ENCODE measurements at places on chromosomes 7 and 10.

DNA sequence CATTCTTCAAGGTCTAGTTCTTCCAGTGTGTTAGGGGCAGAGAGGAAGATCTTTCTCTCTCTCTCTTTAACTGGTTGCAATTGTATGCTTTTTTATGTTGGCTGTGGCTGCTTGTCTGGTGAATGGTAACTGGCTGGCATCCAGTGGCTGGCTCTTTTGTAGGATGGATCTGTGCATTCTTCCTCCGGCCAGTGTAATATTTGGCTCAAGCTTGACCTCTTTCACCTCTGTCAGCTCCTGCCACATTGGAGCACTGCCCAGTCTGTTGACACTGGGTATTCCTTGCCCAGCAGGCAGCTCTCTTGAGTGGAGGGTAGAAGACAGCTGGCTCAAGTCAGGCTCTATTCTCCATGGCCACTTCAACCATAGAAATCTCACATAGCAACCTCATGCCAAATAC, 528.3 kb downstream of the PHTF2 start:
- DNase-seq = no peak

GRCh38 chr10:78746155-78746763, 322.5 kb upstream of the ZMIZ1 start:
- no peak for DNase-seq

GRCh38 chr7:64849924-64850499, 53.1 kb upstream of the ZNF273 start:
- DNase-seq = no peak

- no peak for DNase-seq
These were observed 30.5 kb downstream of the TACC2 start for GRCh38 chr10:122019414-122019975.

DNA sequence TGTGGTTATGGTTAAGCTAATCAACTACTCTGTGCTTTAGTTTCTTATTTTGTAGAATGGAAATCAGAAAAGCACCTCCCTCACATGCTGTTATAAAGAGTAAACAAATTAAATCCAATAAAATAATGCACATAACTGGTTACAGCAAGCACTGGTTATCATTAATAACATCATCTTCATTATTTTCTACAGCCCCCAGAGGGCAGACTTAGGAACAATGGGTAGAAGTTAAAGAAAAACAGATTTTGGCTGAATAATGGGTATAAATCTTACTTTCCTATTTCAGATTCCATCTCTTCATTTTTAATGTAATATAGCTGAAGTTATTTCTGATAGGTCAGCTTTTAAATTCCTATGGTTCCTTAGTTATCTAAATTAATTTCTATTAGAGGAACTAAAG, 126.5 kb downstream of the DOCK4 start:
- DNase-seq = no peak

DNA sequence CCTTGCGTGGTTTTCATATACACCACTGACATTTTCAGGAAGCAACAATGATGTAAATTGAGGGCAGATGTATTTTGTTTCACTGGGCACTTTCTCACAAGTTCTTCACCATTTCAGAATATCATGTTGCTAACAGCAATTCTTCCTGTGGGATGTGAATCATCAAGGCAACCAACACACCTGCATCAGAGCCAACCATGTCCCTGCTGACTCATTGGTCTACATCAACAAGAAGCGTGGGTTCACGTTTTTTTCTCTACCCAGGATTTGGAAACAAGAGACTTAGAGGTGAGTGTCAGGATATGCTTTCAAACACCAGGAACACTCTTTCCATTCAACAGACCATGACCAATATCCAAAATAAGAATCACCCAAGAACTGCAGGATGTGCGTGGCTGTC, 203.9 kb downstream of the TEX36 start:
- no peak for DNase-seq

DNA sequence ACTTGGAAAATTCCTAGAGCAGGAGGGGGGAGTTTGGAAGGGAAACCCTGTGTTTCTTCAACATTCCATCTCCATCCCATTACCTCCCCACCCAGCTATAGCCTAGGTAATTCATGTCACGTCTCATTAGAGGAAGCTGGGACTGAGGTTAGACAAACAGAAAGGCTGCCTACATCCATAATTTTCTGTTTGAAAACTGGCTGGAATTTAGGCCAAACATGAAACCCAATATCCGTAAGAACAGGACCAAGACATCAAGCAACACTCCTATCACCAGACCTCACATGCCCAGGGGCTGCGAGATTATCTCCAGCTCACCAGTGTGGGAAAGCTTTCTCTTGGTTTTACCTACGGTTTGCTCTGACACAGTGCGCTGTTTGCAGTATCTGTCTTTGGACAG, 316.3 kb downstream of the FRMD4A start:
- no peak for DNase-seq

GRCh38 chr10:33276282-33276923, 58.1 kb downstream of the NRP1 start:
- no peak for DNase-seq

DNA sequence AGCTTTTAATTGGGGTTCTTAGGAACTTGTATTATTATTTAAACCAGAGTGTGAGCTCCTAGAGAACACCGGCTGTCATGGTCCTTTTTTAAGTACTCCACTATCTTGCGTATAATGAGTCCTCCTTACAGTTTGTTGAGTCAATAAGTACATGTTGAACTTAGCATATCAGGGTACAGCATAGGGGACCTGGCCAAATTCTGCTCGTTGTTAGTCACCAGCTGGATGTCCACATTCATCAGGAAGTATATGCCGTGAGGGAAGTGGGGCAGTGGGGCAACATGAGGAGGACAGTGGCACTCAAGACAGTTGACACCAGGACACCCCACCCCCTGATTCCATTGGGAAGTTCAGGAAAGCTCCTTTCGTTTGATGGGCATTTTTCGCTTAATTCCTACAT, 16.6 kb downstream of the RPP30 start:
- no peak for DNase-seq

GRCh38 chr10:51340845-51341610, 266.7 kb downstream of the PRKG1 start:
- DNase-seq = peak; percentile 18

GRCh38 chr7:38248069-38248567, 25.3 kb downstream of the TARP start:
- DNase-seq = no peak

- no peak for DNase-seq
These were observed 131.6 kb downstream of the ACTR3B start for GRCh38 chr7:152891160-152891621.

DNA sequence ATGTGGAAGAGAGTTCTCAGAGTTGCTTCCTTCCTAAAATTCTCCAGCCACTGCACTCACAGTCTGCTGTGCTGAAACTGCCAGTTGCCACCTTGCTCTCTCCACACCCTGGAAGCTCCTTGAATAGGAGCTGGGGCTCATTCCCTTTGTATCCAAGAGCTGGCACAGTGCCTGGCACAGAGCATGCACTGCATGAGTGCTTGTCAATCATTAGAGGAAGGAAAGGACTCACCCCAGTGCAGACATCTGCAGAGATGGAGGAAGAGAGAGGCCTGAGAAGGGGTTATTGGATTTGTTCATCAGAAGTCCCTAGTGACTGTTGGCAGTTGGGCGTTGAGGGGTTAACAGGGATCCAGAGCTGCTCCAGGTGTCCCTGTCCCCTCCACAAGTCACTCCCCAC, 41.7 kb upstream of the DUSP5 start:
- no peak for DNase-seq

GRCh38 chr10:29839826-29840515, 205.2 kb upstream of the SVIL start:
- no peak for DNase-seq

DNA sequence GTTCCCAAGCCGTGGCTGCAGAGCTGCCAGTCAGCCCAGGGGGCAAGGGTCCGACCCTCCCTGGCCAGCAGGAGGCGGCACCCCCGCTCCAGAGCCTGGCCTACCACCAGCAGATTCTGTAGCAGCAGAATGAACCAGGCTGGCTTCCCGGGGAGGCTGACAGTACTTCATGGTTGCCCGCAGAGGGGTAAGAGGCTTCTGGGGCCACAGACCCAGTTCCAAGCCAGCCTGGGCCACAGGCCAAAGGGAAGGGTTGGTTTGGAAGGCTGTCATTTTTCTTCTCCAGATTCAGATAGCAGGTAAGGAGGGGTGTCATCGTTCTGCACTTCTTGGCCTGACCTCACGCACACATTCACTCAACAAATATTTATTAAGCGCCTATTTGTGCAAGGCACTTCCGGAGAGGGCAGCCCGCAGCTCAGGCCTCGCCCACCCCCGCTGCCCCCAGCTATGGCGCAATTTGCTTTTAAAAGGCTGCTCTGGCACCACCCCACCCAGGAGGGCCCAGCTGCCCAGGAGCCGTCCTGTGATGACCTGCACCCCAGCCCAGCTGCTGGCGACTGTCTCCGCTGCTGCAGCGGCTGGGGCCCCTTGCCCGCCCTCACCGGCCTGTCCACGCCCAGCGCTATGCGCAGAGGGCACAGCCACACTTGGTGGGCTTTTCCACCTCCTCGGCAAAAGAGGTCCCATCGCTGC, 168.5 kb downstream of the LCOR start:
- no peak for DNase-seq

DNA sequence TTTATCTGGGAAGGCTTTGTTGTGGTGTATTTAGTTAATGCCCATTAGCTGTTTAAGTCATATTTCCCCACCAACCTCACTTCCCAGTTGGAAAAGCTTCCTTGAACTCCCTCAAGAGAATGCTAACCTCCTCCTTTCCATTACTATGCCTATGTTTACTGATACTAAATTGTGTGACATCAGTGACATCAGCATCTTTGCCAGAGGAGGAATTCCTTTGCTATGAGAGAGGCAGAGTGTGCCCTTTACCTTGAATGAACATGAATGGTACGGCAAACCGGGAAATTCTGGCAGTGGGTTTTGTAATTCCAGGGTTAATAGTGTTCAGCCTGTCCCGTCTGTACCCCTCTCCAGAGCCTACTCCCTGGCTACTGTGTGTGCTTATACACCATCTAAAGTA, 22.1 kb upstream of the GLCCI1 start:
- no peak for DNase-seq

GRCh38 chr10:31584098-31584631, 265.1 kb downstream of the ZEB1 start:
- no peak for DNase-seq

DNA sequence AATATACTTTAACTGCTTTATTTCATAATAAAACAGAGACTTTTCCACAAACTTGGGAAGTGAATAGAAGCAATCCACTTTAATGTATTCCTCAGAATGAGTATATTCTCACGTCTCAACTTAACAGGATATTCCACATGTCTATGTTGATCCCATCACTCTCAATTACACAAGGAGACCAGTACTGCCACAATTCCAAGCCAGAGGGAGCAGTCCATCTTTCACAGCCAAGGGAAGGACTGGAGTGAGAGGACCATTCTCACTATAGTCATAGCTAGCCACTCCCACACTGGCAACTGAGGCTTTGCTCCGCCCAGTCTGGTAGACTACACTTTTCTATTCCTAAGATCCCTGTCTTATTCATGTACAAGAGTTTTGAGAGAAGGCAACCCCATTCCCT, 553.9 kb downstream of the CNTNAP2 start:
- no peak for DNase-seq

- no peak for DNase-seq
These were observed 4.0 kb upstream of the ARMS2 start for GRCh38 chr10:122450353-122450990.

GRCh38 chr10:51137756-51138529, 63.7 kb downstream of the PRKG1 start:
- no peak for DNase-seq

DNA sequence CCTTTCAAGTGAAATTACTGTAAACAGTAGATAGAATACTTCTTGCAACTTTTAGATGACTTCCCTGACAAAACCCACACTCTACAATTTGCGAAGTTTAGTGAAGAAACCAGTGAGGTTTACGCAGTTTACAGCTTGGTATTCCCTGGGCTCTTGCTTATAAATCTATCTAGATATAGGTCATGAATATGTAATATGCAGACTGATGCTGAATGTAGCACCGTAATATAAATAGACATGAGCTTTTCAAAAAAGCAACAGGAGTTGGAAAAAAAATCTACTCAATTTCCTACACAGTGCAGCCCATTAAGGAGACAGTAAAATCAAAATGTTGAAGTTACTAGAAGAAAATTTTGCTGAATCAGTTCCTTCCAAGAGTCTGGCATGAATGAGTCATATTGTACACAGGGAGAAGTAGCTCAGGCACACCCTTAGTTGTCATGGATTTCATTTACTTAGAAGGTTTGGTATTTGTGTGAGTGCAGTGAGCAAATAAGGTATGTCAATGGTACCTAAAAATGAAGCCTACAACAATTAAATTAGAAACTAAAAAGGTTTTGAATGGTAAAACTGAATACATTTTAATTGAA, 67.7 kb upstream of the NEUROD6 start:
- DNase-seq = no peak

GRCh38 chr7:36692456-36692855, 31.8 kb downstream of the AOAH start:
- DNase-seq = no peak

- DNase-seq = no peak
These were observed 172.4 kb upstream of the PRR15 start for GRCh38 chr7:29391262-29391661.

DNA sequence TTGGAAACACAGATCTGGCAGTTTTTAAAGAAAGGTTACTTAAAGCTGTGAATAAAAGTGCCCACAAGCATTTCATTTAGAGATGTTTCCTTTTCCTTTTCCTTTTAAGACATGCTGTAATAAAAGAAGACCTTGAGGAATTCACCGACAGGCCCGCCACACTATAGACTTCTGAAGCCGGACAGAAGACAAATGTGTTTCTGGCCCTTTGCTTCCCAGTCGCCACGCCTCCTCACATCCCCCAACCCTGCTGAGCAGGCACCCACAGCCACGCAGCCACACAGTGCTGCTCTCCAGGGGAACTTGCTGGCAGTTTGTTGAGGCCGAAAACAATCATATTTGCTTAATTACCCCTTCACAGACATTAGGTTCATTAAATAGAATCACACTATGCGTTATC, 83.4 kb downstream of the SLC25A13 start:
- no peak for DNase-seq

DNA sequence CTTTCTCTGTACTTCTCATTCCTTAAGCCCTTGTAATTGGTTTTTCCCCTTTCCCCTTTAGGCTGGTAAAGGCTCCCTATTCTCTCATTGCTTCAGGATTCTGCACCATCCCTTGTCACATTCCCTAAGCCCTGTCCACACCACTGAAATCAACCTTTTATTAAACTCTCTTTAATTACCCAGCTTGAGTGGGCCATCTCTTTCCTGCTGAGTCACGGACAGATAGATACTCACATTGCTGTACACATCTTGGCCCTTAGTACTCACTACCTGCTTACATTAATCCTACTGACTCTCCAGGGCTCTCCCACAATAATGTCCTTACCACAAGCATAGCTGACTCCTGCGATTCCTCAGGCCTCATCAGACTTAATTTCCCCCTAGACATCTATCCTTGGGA, 94.0 kb upstream of the PCGF5 start:
- DNase-seq = no peak

- DNase-seq = no peak
These were observed 105.7 kb downstream of the SNX10 start for GRCh38 chr7:26397332-26397731.

- DNase-seq = no peak
These were observed 19.7 kb downstream of the DOCK1 start for GRCh38 chr10:126924915-126925300.
